Hematopoietic multipotent progenitor cell treated with erythropoietin and hydrocortisone succinate and interleukin-3 and kit ligand, for 8 days (in vitro differentiated cells): ENCODE measurements at places on chromosomes 7 and 10.

- no peak for DNase-seq
Measured at GRCh38 chr7:29035044-29035740, 77.1 kb upstream of the TRIL start.

GRCh38 chr7:90603346-90603745, 7.2 kb downstream of the CDK14 start:
- DNase-seq = no peak

- no peak for DNase-seq
Measured at GRCh38 chr7:36708767-36709166, 15.5 kb downstream of the AOAH start.

DNA sequence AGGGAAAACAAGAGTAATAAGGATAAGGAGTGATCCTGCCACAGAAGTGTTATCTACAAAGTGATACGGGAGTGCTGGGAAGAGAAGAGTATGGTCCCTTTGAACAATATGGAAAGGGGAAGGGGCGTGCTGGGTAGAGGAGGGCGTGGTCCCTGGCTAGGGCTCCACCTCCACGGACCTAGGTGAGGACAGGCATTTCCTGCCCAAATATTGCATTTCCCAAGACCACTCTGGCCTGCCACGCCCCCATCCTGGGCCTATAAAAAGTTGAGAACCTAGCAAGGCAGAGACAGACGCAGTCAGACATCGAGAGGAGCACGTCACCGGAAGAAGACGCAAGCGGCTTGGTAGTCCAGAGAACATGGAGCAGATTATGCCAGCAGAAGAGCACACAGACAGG, 22.8 kb downstream of the VSTM4 start:
- DNase-seq = no peak

DNA sequence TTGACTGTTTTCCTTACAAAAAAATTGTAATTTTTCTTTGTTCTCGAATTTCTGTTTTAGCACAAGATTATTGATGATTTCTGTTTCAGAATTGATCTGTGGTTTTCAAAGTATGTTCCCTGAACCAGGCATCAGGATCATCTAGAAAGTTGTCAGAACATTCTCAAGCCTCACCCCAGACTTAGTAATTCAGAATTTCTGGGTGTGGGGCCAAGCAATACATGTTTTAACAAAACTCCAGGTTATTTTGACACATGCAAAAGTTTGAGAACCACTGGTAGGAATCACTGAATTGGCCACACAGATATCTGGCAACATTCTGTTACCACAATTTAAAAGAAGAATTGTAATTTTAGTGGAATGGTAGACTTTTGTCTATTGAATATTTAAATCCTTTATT, 1173.9 kb upstream of the LRRTM3 start:
- DNase-seq = no peak

GRCh38 chr10:75632805-75633462, 201.5 kb downstream of the LRMDA start:
- no peak for DNase-seq

GRCh38 chr10:110600487-110601101, 33.1 kb downstream of the SMC3 start:
- DNase-seq = peak; percentile 79

DNA sequence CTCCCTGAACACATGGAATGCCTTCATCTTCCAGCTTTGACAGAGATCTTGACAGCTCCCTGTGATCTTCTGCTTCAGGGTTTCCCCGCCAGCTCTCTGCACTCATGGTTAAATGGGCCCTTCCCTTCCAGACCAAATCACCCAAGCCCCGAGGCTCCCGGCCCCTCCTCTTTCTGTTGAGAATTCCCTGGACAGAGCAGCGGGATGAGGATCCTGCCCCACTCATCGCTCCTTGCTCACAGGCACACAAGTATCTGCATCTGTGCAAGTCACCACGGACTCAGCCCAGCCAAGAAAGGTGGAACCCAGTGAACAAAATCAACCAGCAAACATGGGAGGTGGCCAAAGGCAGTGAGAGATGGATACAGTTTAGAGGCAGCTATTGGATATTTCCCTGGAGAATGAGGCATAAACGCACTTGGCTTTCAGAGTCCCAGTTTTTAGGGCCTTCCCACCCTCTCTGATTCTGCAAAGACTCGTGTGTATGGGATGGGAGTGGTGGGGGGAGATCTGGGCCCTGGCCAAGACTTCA, 37.7 kb upstream of the CXCL12 start:
- no peak for DNase-seq

GRCh38 chr10:89773081-89773480, 71.7 kb downstream of the KIF20B start:
- DNase-seq = no peak

GRCh38 chr10:127118034-127118433, 78.4 kb downstream of the INSYN2A start:
- DNase-seq = no peak

DNA sequence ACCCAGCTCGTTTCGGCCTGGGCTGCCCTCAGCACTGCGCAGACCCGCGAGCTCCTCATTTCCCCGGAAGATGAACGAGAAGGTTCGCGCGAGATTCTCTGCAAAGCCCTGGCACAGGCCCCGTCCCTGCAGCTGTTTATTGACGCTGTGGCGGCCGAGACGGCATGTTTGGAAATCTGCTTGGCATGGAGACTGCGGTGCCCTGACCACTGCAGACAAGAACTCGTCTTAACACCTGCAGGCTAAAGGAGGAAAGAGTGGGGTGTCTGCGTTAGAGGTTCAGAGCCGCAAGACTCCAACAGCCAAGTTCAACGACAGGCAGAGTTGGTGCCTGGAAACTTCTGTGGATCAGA, 125.6 kb downstream of the DNAJB6 start:
- DNase-seq = no peak

- no peak for DNase-seq
Measured at GRCh38 chr7:102313997-102314780, 27.5 kb downstream of the SH2B2 start.

DNA sequence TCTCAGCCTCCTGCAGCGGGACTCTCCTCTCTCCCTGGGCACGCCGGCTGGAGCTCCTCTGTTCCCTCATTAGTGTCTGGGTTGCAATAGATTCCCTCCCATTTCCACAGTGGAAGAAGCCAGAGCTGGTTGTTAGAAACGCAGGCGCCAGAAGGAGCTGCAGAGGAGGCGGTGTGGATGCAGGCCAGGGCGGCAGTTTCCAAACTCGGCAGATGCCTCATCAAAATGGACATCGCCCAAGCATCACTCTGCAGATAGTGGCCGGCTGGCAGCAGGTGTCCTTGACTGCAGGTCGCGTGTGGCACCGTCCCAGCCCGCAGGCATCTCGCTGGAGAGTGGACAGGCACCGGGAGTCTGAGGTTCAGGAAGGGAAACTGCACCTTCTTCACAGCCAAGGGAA, 201.8 kb downstream of the TCERG1L start:
- DNase-seq = no peak

DNA sequence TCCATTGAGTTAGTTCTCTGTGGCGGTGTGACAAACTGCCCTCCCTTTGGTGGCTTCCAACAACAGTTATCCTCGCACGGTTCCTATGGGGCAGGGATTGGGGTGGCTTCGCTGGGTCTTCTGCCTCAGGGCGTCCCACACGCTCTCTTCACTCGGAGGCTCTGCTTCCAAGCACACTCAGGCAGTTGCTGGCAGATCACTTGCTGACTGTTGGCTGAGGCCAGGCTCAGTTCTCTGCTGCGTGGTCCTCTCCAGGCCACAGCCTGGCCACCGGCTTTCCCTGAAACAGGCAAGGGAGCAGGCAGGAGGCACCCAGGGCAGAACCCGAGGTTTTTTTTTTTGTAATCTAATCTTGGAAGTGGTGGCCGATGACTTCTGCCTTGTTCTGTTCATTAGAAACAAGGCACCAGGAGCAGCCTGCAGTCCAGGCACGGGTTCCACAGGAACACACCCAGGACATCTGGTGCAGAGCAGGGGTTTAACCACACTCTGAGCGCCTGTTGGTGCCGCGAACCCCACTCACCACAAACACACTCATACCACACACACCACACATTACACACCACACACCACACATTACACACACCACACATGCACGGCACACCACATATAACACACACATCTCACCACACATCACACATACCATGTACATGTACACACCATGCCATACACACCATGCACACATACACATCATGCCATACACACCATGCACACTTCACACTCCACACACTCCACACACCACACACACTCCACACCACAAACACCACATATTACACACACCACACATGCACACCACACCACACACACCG, 112.2 kb downstream of the PTPN20 start:
- DNase-seq = no peak

GRCh38 chr7:11792166-11792565, 39.8 kb downstream of the THSD7A start:
- DNase-seq = no peak

- no peak for DNase-seq
Measured at GRCh38 chr7:140857048-140857447, 67.7 kb downstream of the BRAF start.

GRCh38 chr10:63241841-63242281, 108.7 kb downstream of the NRBF2 start:
- no peak for DNase-seq

DNA sequence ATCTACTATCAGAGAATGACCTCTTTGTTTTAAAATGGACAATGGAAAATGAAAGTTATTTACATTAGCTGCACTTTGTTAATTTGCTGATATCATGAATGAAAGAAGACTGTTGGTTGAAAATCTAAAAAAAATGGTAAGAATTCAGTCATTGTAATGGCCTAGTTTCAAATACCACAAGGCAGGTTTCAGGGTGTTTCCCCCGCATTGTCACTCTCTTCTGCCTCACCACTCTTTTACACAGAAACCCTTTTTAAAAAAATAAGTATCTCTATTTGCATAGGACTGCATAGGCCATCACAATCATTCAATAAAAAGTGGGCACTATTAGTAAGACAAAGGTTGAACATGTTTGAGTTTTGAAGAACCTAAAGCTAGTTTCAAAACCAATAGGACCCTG, 737.1 kb downstream of the INHBA start:
- DNase-seq = no peak

GRCh38 chr7:16265863-16266458, 155.4 kb downstream of the CRPPA start:
- no peak for DNase-seq

GRCh38 chr10:130064783-130065182, 45.8 kb downstream of the C10orf143 start:
- no peak for DNase-seq

DNA sequence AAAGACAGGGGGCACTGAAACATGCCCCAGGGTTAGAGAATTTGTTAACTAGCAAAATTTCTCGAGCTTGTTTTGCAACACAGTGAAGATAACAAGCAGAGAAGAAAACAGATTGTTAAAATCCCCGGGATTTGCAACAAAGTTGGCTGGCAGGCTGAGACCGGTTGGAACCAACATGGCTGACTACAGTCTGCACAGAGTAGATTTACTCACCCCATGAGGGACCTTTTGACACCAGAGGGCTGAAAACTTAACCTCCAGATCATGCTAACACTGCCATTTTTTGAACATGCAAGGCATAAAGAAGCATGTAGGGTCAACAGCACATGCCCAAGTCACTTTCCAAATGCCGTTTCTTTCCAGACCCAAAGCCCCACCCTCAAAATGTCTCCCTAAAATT, 95.2 kb upstream of the TMEM26 start:
- DNase-seq = no peak

DNA sequence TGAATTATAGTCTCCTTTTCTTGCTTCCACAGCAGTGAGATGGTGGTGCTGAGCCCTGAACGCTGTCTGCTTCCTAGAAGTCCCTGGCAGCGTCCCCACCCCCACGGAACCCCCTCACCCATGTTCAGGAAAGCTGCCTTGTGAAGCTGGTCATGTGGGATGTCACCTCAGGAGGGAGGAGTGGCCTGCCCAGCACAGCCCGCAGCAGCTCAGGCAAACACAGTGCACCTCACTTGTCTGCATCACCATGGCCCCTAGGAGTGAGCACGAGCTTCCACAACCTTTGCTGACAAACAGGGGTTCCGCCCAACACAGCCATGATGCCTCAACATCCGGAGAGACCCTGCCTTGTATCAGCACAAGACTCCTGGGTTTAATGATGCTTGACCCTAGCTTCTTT, 508.9 kb downstream of the RPS24 start:
- no peak for DNase-seq

DNA sequence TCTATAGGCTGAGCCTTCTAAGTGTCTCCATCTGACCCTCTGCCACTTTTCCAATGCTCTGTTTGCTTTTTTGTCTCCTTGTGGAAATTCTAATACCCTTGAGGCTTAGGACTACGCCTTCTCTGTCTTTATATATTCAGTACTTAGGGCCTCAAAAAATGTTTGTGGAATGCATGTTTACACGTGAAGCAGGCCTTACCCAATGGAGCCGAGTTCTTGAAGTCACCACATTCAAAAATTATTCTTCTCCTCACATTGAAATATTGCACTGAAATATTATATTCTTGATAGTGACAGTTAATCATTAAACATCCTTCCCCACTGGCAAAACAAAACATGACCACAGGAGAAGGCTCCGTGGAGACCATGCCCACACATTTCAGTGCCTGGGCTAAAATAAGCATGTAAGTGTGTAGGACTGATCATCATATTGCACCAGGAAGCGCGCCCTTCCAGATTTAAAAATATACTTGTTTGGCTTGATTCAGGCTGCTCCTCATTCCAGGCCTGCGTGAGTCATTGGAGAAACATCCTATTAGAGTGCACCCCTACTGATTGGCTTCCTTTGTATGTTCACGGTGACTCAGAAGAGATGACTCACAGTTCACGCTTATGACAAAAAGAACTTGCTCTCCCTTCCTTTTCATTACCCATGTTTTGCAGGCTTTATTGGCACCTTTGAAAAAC, 307.4 kb upstream of the AOAH start:
- DNase-seq = peak; percentile 42

DNA sequence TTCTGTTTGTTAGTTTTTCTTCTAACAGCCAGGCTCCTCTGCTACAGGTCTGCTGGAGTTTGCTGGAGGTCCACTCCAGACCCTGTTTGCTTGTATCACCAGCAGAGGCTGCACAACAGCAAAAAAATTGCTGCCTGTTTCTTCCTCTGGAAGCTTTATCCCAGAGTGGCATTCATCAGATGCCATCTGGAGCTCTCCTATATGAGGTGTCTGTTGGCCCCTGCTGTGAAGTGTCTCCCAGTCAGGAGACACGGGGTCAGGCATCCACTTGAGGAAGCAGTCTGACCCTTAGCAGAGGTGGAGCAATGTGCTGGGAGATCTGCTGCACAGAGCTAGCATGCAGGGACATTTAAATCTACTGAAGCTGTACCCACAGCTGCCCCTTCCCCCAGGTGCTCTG, 26.7 kb upstream of the CROT start:
- no peak for DNase-seq

GRCh38 chr10:34494012-34494411, 321.1 kb downstream of the PARD3 start:
- DNase-seq = no peak

DNA sequence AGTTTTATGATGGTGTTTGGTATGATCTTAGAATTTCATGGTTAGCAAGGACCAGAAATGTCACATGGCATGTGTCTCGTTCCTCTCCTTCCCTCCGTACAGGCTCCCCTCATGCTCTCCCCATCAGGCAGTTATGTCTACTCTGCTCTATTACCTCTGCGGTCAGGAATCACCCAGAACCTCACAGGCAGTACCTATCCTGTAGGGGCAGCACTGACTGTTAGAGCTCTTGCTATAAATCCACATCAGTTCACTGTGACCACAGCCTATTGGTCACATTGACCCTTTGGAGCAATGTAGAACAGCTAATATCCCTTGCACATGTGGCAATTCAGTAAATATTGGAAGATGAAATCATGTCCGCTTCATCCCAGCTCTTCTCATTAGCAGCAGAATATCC, 151.8 kb downstream of the WNT2 start:
- no peak for DNase-seq

- DNase-seq = no peak
Measured at GRCh38 chr7:101857358-101857811, 40.0 kb downstream of the CUX1 start.

GRCh38 chr7:31059551-31059950, 7.4 kb downstream of the ADCYAP1R1 start:
- no peak for DNase-seq
